ENCODE measurements at places on chromosomes 4 and X. TPM values are rescaled to one million over a fixed set of nuclear protein-coding genes. Genes with fewer than 3 reads are reported as not detected.

DNA sequence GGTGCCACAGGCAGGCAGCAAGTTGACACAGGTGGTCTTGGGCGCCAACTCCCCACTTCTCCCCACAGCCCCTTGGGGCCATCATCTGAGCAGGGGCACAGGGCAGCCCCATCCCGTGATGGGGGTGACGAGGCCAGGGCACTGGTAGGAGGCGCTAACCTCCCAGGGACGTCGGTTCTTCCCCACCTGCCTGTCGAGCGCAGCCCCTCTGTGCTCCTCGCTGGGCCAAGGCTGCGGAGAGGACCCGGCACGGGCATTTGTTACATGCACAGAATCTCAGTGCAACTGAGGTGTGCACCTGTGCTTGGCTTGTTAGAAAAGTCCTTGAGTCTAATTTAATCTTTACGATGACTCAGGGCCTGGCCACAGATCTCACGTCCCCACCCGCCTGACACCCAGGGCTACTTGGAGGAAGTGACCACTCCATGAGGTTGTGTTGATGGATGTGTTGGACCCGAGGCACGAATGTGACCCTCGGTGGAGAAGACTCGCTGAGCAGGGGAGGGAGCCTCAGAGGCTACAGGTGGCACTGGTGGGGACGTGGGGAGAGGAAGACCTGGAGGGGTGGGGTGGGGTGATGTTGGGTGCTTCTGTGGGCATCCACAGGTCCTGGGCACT lies 3.1 kb upstream of the SH3TC1 start:
- H3K27ac ChIP-seq, result no peak overlapping the region
- peaks cover 15% of the 10 kb centered on the region for H3K27me3 ChIP-seq
- no peak for DNase-seq
- peaks cover 22% of the 10 kb centered on the region for H3K4me1 ChIP-seq
- no peak overlapping the region for H3K4me3 ChIP-seq
- no peaks in the 10 kb centered on the region for H3K36me3 ChIP-seq

DNA sequence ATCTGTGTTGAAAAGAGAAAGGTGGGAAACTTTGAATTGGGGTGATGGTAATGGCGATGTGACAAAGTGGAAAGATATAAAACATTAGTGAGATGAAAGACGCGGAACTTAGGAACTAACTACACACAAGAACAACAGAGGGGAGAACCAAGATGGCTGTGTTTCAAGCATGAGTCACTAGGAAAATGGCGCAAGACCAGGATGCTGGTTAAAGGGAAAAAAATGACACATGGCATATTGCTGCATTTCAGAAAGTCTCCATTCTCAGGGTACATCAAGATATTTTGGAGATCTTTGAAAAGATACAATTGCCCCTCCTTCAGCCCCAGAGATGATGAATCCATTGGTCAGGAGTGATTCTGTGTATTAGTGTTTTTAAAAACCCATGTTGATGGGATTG lies 164.4 kb downstream of the FBXO8 start:
- H3K27me3 ChIP-seq, result peaks cover 3% of the 10 kb centered on the region
- H3K4me3 ChIP-seq, result no peak overlapping the region

PNCK gene
- total RNA-seq, result not detected

DNA sequence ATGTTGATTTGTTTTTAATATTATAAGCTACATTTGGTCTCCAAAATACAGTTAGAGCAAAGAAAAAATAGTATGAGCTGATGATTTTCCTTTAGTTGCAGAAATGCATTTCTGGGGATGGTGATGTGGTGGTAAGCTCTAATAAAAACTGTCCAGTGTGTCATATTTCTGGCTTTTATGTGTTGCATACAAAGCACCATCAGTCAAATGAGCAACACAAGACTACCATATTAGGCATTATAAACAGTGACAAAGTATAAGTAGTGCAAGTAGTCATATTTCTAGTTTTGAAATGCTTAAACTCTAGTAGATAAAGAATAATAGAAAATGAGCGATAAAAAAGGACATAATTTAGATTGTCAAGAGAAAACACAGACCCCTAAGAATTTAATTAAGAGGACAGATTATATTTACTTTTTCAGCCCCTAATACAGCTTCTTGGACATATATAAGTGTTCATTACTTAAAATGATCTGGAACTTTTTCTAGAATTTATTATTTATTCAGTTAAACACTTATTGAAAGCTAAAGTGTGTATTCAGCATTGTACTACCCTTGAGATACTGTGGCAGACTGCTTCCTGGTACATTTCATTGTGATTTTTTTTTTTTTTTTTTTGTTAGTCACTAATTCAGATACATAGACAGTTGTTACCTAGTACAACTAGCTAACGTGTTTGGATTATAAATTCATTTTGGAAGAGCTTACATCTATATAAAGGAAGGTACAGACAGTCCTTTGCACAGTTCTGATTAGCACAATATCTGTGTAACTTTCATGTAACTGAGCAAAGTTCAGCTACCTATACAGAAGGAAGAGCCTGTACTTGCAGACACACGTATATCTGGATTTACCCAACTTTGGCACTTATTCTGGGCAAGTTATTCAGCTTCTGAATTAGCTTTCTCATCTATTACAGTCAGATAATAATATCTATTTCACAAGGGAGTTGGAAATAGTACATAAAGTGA lies 22.3 kb downstream of the RAP1GDS1 start:
- H3K36me3 ChIP-seq, result peaks cover 11% of the 10 kb centered on the region
- DNase-seq, result no peak
- no peak overlapping the region for H3K27ac ChIP-seq
- H3K27me3 ChIP-seq, result no peaks in the 10 kb centered on the region

ELOVL6 gene
- 21.0 TPM for total RNA-seq

CXorf49B gene
- total RNA-seq, result not detected

DNA sequence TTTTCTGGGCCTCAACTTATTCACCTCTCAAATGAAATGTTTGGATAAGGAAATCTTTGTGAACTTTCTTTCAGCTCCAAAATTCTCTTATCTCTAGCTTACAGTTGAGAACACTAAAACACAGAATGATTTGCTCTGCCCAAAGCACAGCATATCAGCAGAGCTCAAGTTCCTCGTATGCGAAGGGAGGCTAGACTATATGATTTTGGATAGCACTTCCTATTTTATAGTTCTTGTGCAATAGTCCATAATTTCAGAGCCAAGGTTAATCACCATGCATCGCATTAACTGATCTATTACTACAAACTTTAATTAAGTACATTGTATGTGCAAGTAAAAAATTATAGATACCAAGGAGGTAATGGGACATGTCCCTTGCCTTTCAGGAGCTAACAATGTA lies 27.0 kb upstream of the KLHL13 start:
- H3K36me3 ChIP-seq, result no peaks in the 10 kb centered on the region
- no peak overlapping the region for H3K4me3 ChIP-seq
- H3K27ac ChIP-seq, result no peak overlapping the region
- DNase-seq, result no peak

DNA sequence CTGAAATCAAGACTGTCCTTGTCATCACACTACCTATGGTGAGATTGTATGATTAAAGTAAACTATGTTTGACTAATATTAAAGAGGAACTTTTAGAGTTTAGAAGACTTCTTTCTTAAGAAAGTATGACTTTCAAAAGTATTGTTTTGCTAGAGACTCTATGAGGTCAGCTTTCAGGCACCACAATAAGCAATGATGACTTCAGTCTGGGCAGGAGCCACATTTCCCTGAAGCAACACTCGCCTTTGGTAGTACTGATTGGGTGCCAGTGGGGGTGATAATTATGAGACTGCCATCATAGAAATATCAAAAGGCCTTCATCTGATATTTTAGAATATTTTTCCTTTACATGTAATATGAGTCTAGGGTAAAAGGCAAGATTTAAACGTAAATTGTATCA lies 212.6 kb downstream of the DTHD1 start:
- H3K27ac ChIP-seq, result no peak overlapping the region
- no peaks in the 10 kb centered on the region for H3K27me3 ChIP-seq
- no peak overlapping the region for H3K4me3 ChIP-seq
- no peaks in the 10 kb centered on the region for H3K4me1 ChIP-seq
- no peak for DNase-seq
- H3K36me3 ChIP-seq, result no peaks in the 10 kb centered on the region

EXOSC9 gene
- total RNA-seq, result 47.8 TPM

CC2D2A gene
- total RNA-seq, result 19.3 TPM

- H3K27ac ChIP-seq, result no peak overlapping the region
- H3K36me3 ChIP-seq, result no peaks in the 10 kb centered on the region
- H3K4me1 ChIP-seq, result no peaks in the 10 kb centered on the region
- no peak for DNase-seq
- peaks cover 2% of the 10 kb centered on the region for H3K27me3 ChIP-seq
Measured at GRCh38 chrX:107384397-107385105, 64.9 kb upstream of the FRMPD3 start.

- DNase-seq, result peak; percentile 93
- peaks cover 40% of the 10 kb centered on the region for H3K4me1 ChIP-seq
- H3K4me3 ChIP-seq, result peak overlapping the region; percentile 75
- H3K27ac ChIP-seq, result peak overlapping the region; percentile 100
- H3K27me3 ChIP-seq, result no peaks in the 10 kb centered on the region
Measured at GRCh38 chrX:30283456-30284200, 25.6 kb downstream of the NR0B1 start.

- peak; percentile 95 for DNase-seq
- peak overlapping the region; percentile 71 for H3K27ac ChIP-seq
- H3K4me3 ChIP-seq, result peak overlapping the region; percentile 42
- no peaks in the 10 kb centered on the region for H3K36me3 ChIP-seq
Measured at GRCh38 chr4:118981839-118982381, 93.3 kb downstream of the SYNPO2 start.

- peak overlapping the region; percentile 90 for H3K27ac ChIP-seq
- H3K27me3 ChIP-seq, result no peaks in the 10 kb centered on the region
- no peak overlapping the region for H3K4me3 ChIP-seq
- H3K36me3 ChIP-seq, result peaks cover 5% of the 10 kb centered on the region
- DNase-seq, result peak; percentile 53
Measured at GRCh38 chrX:19698122-19698521, 182.8 kb upstream of the MAP3K15 start.

GAGE12D gene
- not detected for total RNA-seq

DNA sequence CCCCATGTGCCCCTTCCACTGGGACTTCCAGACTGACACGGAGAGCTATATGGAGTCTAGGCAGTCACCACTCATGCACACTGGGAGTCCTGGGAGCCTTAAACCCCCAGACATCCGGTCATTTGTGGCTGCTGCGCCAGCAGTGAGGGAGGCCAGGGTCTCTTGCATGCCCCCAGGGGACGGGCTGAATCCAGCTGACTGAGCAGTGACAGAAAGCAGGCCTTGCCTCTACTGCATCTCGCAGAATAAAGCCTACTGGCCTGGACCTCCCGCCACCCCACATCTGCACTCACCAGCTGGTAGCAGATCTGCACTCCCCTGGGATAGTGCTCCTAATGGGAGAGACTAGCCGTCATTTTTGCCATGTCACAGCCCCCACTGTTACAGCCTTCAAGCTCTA lies 1234.2 kb downstream of the FAM133A start:
- no peaks in the 10 kb centered on the region for H3K27me3 ChIP-seq
- H3K27ac ChIP-seq, result no peak overlapping the region
- no peak overlapping the region for H3K4me3 ChIP-seq
- H3K36me3 ChIP-seq, result no peaks in the 10 kb centered on the region
- DNase-seq, result no peak
- H3K4me1 ChIP-seq, result no peaks in the 10 kb centered on the region

DNA sequence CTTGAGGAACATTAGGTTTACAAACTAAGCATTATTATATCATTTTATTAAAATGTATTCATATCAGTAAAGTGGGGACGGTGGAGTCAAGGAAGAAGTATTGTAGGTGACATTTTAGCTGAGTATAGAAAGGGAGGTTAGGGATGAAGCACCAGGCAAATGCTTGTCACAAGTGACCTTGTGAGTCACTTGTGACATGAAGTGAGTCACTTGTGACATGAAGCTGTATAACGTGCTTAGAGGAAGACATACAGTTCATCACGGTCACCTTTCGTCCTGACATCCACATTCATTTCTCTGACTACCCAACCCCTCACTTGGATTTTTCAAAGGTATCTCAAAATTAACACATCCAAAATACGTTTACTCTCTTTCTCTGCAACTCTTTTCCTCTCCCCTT lies 1034.8 kb downstream of the DMD start:
- DNase-seq, result no peak
- no peaks in the 10 kb centered on the region for H3K4me1 ChIP-seq
- H3K36me3 ChIP-seq, result no peaks in the 10 kb centered on the region
- no peak overlapping the region for H3K4me3 ChIP-seq

HS3ST1 gene
- total RNA-seq, result not detected

DNA sequence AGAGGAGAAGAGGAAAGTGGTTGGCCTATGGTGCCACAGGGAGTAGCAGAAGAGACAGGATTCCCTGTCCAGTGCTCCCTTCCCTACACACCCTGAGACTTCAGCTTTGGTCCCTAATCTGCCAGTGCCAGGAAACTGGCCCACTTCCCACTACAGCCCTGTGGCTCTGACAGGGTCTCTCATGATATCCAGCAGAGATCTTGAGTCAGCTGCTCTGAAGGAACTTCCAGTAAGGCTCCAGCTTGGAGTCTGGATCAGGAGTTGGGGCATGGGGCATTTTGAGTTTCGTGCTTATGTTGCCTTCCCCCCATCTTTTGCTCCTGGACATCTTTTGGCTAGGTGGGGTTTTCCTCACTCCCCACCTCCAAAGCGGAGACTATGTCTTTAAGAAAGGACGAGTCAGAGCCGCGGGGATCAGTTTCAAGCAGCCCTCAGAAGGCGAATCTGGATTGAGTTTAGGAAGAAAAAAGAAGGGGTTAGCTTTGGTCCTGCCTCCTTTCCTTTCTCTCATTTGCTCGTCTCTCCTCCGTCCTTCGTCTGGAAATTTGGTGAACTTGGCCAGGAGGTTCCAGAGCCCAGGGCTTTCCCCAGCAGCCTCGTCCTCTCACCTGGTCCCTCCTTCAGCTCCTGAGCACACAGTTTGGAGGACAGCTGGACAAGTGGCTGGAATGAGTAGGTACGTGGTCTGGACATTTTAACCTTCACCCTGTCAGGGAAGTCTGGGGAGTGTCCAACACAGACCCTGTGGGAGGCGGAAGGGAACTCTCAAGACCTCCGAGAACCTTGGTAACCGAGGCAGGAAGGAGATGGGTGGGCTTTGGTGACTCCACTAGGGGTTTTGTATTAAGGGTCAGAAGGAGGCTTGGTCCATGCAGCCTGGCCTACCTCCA lies 104.4 kb downstream of the RTL5 start:
- H3K27ac ChIP-seq, result no peak overlapping the region
- DNase-seq, result no peak
- peaks cover 47% of the 10 kb centered on the region for H3K4me1 ChIP-seq
- no peaks in the 10 kb centered on the region for H3K27me3 ChIP-seq
- H3K4me3 ChIP-seq, result peak overlapping the region; percentile 69
- no peaks in the 10 kb centered on the region for H3K36me3 ChIP-seq

Data from HFFc6 (cell line).